Fibroblast of the conjunctiva (primary cell): ENCODE measurements at places on chromosomes 4 and X.

- DNase-seq = no peak
Observed at GRCh38 chr4:108950158-108950915, 187.5 kb upstream of the ETNPPL start.

DNA sequence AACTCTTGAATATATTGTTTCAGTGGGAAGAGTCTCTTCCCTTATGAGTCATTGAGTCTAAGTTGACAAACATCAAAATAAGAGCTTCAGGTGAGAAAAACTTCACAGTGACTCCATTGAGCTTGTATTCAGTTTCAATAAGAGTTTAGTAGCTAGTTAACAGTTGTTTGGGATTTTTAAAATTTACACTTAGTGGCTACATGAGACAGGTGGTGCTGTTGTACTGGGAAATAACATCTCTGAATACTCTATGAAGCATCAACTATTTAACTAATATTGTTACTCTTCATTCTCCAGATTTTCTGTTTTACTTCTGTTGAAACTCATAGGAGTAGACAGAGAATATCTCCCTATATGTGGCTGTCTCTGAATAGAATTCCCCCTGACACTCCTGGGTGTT, 1609.1 kb downstream of the C4orf33 start:
- DNase-seq = no peak

DNA sequence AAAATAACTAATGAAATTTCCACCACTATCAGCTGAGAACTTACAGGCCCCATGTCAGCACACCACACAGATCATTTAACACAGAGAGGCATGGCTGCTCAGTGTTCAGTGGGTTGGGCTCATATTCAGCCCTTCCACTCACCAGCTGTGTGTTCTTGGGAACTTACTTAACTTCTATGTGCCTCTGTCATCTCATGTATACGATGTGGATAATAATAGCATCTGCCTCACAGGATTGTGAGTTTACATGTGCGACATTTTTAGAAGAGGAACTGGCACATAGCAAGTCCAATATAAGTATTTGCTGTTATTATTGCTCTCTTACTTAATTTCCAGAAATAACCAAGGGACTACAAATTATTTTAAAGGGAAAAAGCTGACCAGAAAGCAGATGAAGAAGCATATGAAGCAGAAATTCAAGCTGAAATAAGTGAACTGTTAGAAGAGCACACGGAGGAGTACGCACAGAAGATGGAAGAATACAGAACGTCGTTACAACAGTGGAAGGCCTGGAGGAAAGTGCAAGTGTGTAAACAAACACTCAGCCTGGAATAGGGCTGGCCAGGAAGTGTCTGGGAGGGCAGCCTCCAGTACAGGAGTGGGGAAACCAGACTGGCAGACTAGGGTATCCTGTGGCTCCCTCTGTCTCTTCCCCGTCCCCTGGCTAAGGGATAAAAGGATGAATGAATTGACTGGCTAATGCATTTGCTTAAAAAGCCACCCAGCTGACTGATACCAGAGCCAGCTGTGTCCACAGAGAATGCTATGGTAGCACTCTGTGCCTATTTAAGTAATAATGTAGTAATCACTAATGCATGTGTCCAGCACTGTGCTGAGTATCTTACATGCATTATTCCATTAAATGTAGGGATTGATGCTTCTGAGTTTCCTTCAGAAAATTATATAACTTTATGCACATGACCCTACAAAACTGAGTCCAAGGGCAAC, 67.1 kb downstream of the CC2D2A start:
- no peak for DNase-seq

- DNase-seq = no peak
Observed at GRCh38 chrX:64202808-64203325, 2.6 kb downstream of the AMER1 start.

- no peak for DNase-seq
Observed at GRCh38 chr4:107599841-107600240, 120.2 kb downstream of the PAPSS1 start.

DNA sequence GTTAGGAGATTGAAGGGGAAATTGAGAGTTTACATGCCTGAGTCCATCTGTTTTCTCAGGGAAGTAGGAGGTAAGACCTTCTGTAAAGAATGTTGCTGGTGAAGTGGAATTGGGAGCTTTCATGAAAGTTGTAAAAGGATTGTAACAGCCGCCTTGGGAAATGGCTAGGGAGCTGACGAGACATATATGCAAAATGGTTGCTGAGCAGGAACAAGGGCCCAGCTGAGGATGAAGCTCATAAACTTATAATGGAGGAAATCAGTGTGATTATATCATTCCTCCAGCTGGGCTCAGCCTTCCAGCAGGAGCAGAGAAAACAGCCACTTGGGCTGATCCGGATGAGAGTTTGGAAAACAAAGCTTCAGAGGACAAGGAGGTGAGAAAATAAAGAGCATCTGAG, 208.7 kb downstream of the MAPK10 start:
- no peak for DNase-seq

- DNase-seq = peak; percentile 13
Observed at GRCh38 chr4:126023896-126024295, 709.1 kb downstream of the FAT4 start.

DNA sequence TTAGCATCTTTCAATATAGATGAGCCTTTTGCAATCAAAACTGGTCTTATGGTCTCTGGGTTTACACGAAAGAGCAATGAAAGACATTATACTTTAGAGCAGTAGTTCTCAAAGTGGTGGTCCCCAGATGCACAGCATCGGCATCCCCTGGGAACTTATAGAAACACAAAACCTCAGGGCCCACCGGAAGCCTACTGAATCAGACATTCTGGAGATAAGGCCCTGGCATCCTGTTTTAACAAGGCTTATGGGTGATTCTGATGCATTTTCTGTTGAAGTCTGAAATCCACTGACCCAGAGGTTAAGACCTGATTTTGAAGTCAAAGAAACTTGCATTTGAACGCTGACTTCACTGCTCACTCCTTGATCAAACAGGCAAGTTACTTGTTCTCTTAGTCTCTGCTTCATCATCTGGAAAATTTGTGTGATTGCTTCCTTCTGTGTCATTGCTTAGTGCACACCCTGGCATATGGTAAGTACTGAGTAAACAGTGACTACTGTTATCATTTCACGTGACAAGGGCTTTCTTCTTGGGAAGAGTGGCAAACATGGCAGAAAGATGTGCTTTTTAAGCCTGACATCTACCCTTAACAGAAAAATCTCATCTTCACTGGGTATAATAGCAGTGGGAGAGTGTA, 14.5 kb downstream of the CHRNA9 start:
- no peak for DNase-seq

GRCh38 chr4:99857307-99857706, 36.9 kb downstream of the LAMTOR3 start:
- no peak for DNase-seq

GRCh38 chr4:74583089-74583700, 138.3 kb downstream of the AREG start:
- DNase-seq = no peak

DNA sequence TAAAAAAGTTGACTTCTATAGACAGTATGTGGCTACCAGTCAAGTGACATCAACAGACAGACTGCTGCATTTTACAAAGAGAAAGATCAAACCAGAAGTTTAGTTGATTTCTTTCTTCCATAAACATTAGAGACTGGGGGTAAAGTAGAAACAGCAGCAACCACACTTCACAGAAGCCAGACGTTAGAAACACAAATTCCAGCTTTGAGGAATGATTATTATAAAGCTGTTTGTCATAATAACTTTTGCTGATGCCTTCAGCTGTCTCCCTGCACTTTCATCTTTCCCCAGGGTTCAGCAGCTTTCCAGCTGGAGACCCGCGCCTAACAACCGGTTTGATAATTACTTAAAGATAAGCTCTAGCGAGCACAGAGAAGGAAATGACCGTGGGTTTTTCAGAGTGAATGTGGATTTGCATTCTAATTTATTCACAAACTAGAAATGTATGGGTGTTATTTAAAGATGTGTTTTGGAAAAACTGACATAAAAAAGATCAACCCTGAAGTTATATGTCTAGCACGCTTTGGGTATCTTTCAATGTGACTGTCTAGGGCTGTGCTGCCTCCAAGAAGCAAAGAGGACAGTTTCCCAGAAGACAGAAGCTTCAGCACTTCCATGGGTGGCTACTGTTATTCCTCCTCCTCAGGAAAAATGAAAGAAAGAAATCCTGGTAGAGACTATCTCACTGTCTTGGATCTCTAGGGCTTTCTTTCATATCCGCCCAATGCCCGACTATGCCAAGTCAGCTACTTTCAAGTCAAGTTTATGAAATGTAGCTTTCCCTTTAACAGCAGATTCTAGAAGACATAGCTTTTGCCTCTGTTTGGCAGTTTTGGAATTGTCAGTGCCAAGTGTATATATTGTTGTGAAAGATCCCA, 15.0 kb upstream of the ENAM start:
- no peak for DNase-seq

DNA sequence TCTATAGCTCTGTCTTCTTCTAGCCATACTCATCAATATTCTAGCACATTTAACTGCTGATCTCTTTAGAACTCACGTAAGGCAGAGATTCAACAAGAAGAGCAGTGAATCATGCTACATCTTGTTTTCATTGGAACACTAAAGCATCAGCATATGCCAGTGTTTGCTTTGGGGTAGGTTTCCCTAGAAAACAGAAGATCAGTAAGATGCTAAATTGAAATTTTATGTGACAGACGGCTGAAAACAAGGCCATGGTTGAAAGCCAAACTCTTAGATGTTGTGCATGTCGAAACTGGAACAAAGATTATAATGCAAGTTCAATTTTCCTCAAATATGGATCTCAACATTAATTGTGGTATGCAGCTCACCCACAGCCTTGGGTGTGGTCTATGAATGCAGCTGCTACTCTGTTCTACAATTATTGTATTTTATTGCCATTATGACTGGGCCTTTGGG, 107.6 kb downstream of the PDLIM5 start:
- DNase-seq = peak; percentile 45

DNA sequence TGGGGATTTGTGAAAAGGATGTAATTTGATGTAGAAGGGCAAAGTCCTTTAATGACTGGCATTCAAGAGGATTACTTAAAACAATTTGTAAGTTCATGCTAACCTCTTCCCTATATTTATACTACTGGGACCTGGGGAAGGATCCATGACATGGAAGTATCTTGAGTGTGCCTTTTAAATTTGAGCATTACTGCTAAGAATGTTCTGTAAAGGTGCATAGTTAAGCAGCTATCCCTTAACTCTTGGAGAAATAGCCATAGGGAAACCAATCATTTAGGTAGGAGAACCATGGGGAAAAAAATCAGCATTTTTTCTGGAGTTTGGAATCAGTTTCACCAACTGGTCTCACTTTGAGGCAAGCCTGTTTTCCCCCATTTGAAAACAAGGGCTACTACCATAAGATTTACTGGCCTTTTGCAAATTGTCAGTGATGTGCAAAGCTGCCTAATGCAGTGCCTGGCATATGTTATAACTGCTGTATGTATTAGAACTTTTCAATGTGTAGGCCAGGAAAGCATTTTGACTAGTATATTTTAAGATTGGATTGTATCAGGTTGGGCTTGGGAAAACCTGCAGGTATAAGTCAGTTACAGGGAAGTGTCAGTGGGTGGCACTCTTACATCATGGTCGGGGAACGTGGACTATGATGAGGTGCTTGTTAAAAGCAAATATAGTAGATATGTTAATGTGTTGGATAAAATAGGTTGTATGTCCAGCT, 72.1 kb downstream of the PRSS12 start:
- DNase-seq = peak; percentile 74
